ENCODE measurements at places on chromosomes 4 and X.

DNA sequence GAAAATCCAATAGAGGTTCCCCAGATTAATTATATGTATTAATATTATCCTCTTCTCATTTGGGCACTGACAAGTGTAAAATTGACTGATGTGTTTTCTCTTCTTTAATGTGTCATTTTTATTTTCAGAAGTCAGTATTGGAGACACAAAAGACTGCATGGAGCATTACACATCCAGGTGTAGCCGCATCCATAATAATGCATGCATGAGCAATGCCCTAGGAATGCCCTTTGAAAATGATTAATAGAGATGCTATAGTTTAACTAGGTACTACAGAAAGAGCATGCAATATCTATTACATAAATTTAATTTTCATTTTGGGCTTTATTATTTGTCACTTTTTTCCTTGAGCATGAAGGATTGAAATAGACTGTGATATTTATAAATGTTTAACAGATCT, 509.9 kb downstream of the SPOCK3 start:
- no peak for DNase-seq

DNA sequence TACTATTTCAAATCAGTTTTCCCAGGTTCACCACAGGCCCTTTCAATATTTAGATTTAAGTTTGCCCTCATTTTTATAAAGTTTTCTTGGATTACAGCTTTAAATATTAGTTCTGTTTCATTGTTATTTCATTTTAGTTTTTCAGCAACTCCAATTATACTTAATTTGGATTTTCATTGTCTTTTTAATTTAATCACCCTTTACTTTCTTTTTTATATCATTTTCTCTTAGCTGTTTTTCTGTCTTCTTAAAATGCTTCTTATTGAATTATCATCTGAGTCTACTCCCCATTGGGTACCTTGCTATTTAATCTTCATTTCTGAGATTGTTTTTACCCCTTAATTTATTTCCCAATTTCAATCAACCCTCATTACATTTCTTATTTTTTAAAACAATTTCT, 160.4 kb downstream of the PAPSS1 start:
- DNase-seq = no peak

DNA sequence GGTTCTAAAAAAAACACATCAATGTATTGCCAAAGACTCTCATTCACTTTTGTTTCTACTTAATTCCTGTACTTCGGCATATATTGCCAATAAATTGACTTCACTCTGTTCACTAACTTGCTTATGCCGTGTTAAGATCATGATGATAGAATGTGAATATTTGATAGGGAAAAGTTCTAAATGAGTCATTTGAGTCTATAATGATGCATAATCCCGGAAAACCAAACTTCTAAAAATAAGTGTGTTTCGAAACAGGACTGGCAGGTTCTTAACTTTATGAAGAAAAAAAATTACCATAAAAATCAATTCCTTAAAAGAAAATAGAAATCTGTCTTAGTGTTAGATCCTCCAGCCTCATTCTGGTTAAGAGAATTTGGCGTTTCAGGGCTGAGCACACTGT, 387.5 kb upstream of the FTHL17 start:
- no peak for DNase-seq

DNA sequence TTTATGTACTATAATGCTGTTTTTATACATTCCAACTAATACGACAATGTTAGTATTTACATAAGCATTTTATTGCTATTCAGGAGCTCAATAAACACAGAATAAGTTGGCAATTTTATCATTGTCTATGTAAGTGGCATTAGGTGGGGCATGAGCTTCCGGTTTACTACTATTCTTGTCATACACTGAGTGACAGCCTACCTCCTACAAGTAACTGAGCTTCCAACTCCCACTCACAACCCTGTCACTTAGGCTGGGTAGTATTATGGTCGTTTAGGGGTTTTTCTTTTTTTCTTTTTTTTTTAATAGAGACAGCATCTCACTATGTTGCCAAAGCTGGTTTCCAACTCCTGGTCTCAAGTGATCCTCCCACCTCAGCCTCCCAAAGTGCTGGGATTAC, 7.4 kb downstream of the PPID start:
- DNase-seq = no peak

GRCh38 chr4:13483136-13483767, 888 bp downstream of the RAB28 start:
- DNase-seq = no peak

DNA sequence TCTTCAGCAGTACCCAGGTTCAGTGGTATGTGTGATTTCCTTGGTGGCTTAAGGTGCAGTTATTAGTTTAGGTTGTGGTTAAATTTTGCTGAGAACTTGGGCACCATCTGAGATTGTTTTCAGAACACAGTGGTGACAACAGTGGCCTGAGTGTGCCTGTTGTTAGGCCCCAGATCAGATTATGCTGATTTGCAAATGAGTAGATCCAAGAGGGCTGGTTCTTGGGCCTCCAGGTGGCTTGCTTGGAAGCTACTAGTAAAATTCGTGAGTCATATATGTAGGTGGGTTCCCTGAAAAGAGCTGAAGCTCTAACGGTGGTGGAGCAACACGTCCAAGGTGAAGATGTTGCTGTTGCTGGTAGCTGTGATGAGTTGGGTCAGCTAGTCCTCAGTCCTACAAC, 2619.6 kb downstream of the PCDH7 start:
- DNase-seq = no peak

DNA sequence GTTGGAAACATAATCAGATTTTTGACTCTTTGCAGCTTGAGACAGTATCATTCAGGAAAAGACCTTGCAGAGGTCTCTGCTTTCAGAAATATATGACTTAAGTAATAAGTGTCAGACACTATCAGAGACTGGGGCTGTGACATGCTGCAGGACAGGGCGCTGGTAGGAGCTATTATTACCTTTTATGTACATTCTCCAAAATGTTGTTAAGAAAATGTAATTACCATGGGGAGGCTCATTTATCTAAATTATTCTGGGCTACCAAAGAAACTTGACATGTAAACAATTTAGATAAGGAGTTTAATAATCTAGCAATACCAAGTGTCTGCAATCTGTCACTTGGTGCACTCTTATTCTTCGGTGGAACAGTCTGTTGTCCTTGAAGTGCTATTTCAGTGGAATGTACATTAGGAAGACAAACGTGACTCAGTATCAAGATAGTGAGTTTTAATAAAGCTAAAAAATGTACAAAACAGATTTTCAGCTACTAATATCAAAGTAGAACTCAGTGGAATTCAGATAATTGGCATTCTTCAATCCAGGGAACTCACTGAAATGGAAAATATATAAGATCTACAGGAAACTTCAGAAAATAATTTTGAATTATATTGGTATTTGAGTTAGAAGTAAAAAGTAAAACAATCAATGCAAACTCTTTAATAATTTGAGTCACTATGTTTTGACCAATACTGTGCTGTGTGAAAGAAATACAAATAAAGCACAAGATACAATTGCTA, 214.5 kb downstream of the KCNIP4 start:
- no peak for DNase-seq

- no peak for DNase-seq
Observed at GRCh38 chrX:106437407-106437806, 174.4 kb upstream of the RADX start.

DNA sequence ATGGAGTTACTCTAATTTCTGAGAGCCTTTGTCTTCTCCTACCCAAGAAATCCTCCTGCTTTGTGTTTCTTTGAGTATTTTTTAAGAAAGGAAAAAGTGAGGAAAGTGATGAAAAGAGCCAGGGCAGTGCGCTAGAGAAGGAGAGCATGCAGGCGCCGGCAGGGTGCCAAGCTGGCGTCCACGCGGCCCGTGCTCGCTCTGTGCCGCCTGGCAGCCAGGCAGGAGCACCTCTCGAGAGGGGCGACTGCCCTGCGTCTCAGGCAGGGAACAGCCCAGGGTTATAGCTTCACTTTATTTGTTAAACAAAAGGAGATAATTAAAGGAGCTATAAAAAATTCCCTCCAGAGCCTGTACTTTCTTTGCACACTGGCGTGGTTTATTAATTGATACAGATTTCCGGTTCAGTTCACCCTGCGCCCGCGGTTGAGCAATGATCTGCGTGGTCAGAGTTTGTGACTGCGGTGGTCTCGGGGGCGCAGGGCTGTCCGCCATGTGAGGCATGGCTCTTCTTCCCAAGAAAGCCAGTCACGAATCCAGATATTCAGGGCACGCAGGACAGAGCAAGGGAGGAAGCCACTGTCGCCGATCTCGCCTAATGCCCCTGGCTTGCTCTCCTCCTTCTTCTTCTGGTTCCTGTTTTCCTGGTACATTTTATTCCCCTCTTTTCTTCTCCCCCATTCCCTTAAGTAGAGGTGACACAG, 110.8 kb upstream of the PAQR3 start:
- no peak for DNase-seq

- DNase-seq = no peak
Observed at GRCh38 chr4:41465146-41465761, 72.7 kb upstream of the LIMCH1 start.

DNA sequence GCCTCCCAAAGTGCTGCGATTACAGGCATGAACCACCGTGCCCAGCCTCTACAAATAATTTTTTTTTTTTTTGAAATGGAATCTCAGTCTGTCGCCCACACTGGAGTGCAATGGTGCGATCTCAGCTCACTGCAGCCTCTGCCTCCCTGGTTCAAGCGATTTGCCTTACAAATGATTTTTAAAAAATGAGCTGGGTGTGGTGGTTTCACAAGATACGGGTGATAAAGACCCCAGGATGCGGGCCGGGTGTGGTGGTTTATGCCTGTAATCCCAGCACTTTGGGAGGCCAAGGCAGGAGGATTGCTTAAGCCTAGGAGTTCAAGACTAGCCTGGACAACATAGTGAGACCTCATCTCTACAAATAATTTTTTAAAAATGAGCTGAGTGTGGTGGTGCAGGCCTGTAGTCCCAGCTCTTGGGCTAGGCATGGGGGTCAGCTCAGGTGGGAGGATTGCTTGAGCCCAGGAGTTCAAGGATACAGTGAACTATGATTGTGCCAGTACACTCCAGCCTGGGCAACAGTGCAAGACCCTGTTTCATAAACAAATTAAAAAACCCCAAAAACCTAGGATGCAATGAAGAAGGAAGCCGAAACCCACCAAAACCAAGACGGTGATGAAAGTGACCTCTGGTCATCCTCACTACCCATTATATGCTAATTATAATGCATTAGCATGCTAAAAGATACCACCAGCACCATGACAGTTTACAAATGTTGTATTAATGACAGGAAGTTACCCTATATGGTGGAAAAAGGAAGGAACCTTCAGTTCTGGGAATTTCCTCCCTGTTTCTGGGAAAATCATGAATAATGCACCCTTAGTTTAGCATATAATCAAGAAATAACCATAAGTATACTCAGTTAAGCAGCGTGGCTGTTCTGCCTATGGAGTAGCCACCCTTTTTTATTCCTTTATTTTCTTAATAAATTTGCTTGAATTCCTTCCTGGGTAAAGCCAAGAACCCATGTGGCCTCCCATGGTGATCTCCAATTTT, 27.7 kb downstream of the PDGFRA start:
- no peak for DNase-seq

DNA sequence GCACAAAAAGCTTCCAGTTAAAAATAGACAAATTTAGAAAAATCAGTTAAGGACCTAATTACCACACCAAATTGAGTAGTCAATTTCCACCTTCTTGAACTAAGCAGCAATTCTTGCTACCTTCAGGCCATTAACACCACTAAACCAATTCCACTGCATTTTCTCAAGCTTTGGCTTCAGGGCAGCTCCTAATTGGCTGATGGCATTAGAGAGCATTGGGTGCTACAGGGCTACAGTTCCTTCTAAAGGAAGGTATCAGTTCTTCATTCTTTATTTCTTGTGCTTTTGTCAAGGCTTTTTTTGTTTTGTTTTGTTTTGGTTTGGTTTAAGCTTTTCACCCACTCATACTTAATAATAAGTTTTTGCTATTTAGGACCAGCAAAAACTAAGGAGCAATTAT, 90.2 kb upstream of the FAM241A start:
- DNase-seq = no peak

- DNase-seq = no peak
Observed at GRCh38 chr4:8648296-8648695, 55.7 kb downstream of the CPZ start.

GRCh38 chr4:103364083-103364482, 165.9 kb upstream of the CENPE start:
- no peak for DNase-seq

DNA sequence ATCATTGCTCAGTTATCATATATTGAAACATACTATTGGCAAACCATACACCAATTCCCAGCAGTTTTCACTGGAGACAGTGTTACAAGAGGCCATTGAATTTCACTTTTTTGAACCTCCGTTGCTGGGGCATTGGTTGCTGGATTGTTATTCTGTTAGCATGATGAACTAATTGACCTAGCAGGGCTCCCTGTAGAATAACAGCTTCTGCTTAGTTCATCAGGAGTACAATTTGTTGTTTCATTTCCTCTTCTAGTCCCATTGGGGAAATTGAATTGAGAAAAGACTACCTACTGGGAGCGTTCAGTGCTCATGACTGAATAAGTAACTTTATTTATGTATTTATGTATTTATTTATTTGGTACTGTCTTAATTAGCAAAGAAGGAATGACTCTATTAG, 151.6 kb downstream of the SLIT2 start:
- DNase-seq = no peak

DNA sequence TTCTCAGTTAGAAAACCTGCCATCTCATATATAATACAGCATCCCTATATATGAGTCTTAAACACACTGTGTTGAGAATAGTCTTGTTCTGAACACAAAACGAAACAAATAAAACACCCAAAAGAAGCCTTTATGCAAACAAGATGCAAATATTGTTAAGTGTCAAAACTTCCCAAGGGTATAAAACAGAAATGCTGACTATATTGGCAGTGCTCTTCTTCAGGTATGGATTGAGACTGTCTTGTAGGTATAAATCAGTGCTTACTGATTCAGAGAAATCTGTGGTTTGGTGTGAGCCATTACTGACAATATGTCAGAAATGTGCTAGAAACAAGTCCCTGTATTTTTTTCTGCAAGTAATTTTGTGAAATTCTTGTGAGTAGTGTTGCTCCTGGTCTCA, 82.8 kb upstream of the CTSO start:
- no peak for DNase-seq

DNA sequence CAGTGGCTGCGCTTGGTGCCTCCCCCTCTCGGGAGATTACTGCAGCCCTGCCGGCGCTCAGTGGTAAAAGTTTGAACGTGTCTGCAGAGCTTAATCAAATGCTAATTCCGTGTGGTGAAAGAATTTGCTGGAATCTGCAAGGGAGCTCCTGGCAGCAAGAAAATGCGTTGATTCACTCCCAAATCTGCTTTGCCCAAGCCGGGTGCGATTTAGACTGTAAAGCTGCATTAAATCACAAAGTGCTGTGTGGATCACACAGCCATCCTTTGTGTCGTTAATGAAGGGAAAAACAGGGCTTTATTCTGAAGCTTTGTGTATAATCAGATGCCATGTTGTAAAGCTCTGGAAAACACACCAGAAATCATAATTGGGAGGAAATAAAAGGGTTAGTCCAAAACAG, 444.1 kb downstream of the BCOR start:
- no peak for DNase-seq

DNA sequence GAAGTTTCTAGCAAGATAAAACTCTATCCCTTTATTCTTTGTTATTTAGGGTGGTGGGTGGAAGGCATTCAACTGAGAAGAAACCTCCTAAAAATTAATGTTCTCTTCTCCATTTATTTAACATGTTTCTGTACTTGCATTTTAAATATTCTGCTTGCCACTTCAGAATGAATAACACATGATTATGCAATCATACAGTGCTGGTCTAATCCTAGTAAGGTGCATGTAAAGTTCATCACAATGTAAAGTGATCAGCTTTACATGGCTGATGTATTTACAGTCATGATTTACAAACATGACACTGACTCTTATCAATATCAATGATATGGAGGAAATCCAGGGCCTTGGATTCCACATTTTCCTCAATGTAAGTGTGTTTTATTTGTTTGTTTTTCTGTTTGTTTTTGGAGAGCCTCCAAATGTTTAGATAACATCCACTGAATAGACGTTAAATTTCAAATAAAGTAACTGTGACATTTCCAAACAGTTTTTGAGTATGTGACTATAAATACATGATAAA, 342.1 kb upstream of the CTSO start:
- no peak for DNase-seq

Measured in stimulated activated CD8-positive, alpha-beta memory T cell treated with anti-CD3 and anti-CD28 coated beads, Interleukin-4, amount 100 ng/mL, for 48 hours (primary cell).